Naive thymus-derived CD8-positive, alpha-beta T cell (primary cell): ENCODE measurements at places on chromosomes 2 and 18. TPM values are rescaled to one million over a fixed set of nuclear protein-coding genes. Genes with fewer than 3 reads are reported as not detected.

Gene POTEC
- not detected for total RNA-seq

Gene ZEB2
- total RNA-seq = 8.2 TPM

Gene CD207
- not detected for total RNA-seq

Gene HES6
- 2.0 TPM for total RNA-seq

Gene ALKAL2
- not detected for total RNA-seq

Gene NEURL3
- total RNA-seq = not detected

Gene TPRKB
- total RNA-seq = 27.7 TPM

Gene SNORC
- 4.0 TPM for total RNA-seq

Gene WDFY1
- 31.8 TPM for total RNA-seq

Gene STRN
- 33.4 TPM for total RNA-seq

Gene GPR35
- 9.8 TPM for total RNA-seq

Gene XDH
- total RNA-seq = not detected

Gene C1GALT1C1L
- total RNA-seq = 0.31 TPM

Gene NPPC
- not detected for total RNA-seq

Gene GCG
- total RNA-seq = not detected

Gene GALR1
- not detected for total RNA-seq

Gene TCF23
- not detected for total RNA-seq

Gene PTH2R
- 0.25 TPM for total RNA-seq

Gene ARID5A
- total RNA-seq = 100 TPM

Gene AQP12A
- total RNA-seq = not detected

Gene BMP10
- not detected for total RNA-seq

Gene OSBPL6
- not detected for total RNA-seq

Gene POLE4
- 49.0 TPM for total RNA-seq
